ENCODE measurements at places on chromosomes 7 and 10.

DNA sequence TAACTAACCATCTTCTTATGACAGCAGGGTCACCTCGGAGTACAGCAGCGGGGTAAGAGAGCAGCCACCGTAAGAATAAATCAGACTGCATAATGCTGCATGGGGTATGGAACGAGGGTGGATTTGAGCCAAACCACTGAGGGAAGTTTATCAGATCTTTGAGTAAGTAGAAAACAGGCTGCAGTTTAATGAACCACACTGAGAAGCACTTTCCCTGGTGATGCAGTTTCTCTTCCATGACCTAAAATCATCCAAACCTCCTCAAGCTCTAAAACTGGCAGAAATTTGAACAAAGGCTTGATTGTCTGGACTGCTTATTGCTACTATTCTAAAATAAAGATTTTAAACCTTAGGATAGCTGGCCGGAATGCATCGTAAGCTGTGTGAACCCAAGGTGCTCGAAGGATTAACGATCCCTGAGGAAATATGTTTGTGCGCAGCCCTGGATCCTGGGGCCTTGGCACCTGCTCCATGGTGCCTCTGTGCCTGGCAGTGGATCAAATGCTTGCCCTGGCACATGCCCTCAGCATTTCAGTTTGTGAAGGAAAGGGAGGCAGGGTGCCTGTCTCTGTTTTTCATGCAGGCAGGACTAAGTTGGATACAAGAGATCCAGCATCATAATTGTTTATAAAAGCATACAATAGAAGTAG, 322.7 kb downstream of the LHFPL3 start:
- DNase-seq = no peak

GRCh38 chr7:24652251-24652939, 79.1 kb downstream of the PALS2 start:
- no peak for DNase-seq

- no peak for DNase-seq
These were observed 156.7 kb upstream of the NPVF start for GRCh38 chr7:25384788-25385505.

DNA sequence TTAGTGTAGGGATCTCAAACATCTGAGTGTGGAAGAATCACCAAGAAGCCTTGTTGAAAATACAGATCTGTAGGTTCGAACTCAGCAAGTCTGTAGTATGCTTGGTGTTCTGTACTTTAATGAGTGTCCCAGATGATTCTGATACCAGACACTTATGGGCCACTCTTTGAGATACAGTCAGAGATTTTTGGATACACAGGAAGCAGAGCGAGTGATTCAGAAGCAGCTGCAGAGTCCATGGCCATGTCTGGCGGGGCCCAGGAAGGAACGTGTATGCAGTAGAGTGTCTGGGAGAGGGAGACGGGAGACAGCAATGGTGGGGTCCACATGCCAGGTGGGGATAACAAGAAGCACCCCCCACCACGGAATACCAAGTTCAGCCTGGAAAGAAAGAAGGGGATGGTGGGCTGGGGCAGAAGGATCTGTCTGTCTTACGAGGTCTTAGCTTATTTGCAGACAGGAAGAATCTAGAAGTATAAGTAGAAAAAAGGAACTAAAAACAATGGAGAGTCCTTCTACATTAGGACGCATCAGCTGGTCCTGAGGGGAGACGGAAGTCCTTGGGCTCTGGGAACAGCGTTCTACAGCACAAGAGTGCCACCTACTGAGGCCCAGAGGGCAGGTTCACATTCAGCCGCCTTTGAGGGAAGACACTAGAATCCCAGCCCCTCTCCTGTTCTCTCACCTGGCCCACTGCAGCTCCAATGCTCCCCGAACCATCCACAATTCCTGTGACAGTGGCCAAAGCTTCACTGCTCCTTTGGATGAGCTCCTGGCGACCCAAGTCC, 55.4 kb downstream of the SLC37A3 start:
- no peak for DNase-seq

DNA sequence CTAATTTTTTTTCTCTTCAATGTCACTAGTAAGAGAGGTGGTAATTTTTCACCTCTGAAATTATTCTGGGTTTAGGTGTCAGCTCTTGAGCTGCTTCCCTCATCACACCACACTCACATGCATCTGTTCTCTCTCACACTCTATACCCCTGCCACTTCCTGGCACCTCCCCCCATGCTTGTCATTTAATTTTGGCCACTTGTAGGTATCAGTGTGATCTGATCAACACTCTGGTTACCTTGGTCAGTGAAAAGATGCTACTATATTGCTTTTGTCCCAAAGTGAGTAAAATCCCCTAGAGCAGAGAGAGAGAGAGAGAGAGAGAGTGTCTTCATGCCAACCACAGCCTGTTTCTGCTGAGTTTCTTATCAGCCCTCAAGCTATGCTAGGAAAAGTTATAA, 42.5 kb downstream of the STK17A start:
- no peak for DNase-seq

GRCh38 chr7:871900-872537, 4.3 kb upstream of the GET4 start:
- no peak for DNase-seq

DNA sequence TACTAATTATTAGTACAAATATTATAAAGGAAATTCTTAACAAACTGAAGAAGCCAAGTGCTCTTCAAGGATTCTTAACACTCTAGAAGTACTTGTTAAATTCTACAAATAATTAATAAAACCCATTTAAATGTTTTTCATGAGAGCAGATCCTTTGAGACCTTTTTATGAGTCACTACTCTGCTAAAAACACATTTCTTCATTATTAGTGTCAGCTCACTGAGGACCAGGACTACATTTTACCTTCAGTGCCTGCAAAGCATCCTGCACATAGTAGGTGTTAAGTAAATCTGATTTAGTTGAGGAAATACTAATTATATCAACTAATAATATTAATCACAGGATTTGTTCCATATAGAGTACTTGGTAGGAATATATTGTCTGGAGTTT, 273.6 kb downstream of the PHTF2 start:
- DNase-seq = no peak

Data from stimulated activated CD4-positive, alpha-beta T cell treated with anti-CD3 and anti-CD28 coated beads, Interleukin-1b, Interleukin-23, amount 100 ng/mL, for 1 hour (primary cell).